Cerebellum (tissue), 4 donors: ENCODE measurements at places on chromosomes 16 and 17. TPM values are rescaled to one million over a fixed set of nuclear protein-coding genes. Genes with fewer than 3 reads are reported as not detected.

Gene CDK12
- total RNA-seq: 37.9 TPM

Gene ACSM2A
- not detected for total RNA-seq

Gene MMP2
- 25.4 TPM for total RNA-seq

Gene RAB34
- 17.4 TPM for total RNA-seq

Gene TAC4
- not detected for total RNA-seq

Gene RRAD
- total RNA-seq: 1.1 TPM

Gene CNGB1
- total RNA-seq: 3.0 TPM

Gene GAN
- 31.6 TPM for total RNA-seq

Gene TNS4
- total RNA-seq: not detected

Gene ACAP1
- 0.45 TPM for total RNA-seq

Gene EDC4
- 38.7 TPM for total RNA-seq

Gene GTF3C1
- 56.7 TPM for total RNA-seq

Gene STH
- total RNA-seq: 4.1 TPM

Gene NLRP1
- 45.3 TPM for total RNA-seq

Gene SYT17
- total RNA-seq: 4.6 TPM

Gene NAGS
- 0.64 TPM for total RNA-seq

Gene KRT26
- total RNA-seq: not detected

Gene GNG13
- not detected for total RNA-seq

Gene CACNG5
- 14.7 TPM for total RNA-seq

Gene KRTAP4-1
- total RNA-seq: not detected

Gene KRT222
- 17.6 TPM for total RNA-seq

Gene KCNJ18
- not detected for total RNA-seq

Gene CA7
- total RNA-seq: not detected

Gene ADCY7
- total RNA-seq: 6.4 TPM

Gene PIMREG
- total RNA-seq: 13.5 TPM

Gene GPRC5C
- 6.4 TPM for total RNA-seq

Gene MT1G
- total RNA-seq: not detected

Gene KRTAP4-8
- not detected for total RNA-seq

Gene PLXDC1
- total RNA-seq: 14.6 TPM

Gene NPIPA8
- 0.45 TPM for total RNA-seq

Gene CDR2L
- 7.1 TPM for total RNA-seq

Gene ABCC3
- 0.82 TPM for total RNA-seq

Gene VASN
- 2.4 TPM for total RNA-seq

Gene HOXB4
- 0.09 TPM for total RNA-seq

Gene ALOX15B
- not detected for total RNA-seq

Gene OR1E2
- not detected for total RNA-seq

Gene CTRB2
- not detected for total RNA-seq

Gene GRAPL
- total RNA-seq: 1.3 TPM

Gene TBX2
- total RNA-seq: 1.3 TPM

Gene HELZ
- 81.6 TPM for total RNA-seq

Gene TMEM114
- total RNA-seq: not detected

Gene EIF4A3
- 36.0 TPM for total RNA-seq

Gene ALOXE3
- 0.45 TPM for total RNA-seq

Gene SPATA32
- not detected for total RNA-seq

Gene ANKFN1
- 19.1 TPM for total RNA-seq

Gene KIF18B
- total RNA-seq: 2.5 TPM

Gene UNKL
- total RNA-seq: 24.2 TPM

Gene OTOP2
- total RNA-seq: not detected

Gene SPNS2
- 38.7 TPM for total RNA-seq

Gene CSH1
- 3.6 TPM for total RNA-seq

Gene BCO1
- total RNA-seq: 0.27 TPM

Gene CEMP1
- not detected for total RNA-seq

Gene ADAM11
- 8.0 TPM for total RNA-seq

Gene CCDC78
- 2.2 TPM for total RNA-seq

Gene TP53TG3F
- total RNA-seq: not detected

Gene MRC2
- total RNA-seq: 16.0 TPM

Gene LDHD
- total RNA-seq: 1.00 TPM

Gene QPRT
- total RNA-seq: 7.6 TPM

Gene CCDC144A
- total RNA-seq: 15.0 TPM
